ENCODE measurements at places on chromosomes 16 and 17.

DNA sequence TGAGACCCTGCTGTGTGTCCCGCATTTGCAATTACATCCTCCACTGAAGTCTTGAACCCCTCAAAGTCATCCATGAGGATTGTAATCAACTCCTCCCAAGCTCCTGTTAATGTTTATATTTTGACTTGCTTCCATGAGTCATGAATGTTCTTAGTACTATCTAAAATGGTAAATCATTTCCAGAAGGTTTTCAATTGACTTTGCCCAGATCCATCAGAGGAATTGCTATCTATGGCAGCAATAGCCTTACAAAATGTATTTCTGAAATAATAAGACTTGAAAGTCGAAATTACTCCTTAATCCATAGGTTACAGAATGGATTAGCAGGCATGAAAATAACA lies 2.5 kb upstream of the C16orf87 start:
- no peak for DNase-seq

GRCh38 chr17:16352303-16352666 lies 984 bp downstream of the CENPV start:
- DNase-seq = no peak

- DNase-seq = no peak
Measured at GRCh38 chr16:57371494-57372371, 557 bp upstream of the CX3CL1 start.

GRCh38 chr16:54816471-54816870 lies 114.2 kb upstream of the IRX5 start:
- no peak for DNase-seq

DNA sequence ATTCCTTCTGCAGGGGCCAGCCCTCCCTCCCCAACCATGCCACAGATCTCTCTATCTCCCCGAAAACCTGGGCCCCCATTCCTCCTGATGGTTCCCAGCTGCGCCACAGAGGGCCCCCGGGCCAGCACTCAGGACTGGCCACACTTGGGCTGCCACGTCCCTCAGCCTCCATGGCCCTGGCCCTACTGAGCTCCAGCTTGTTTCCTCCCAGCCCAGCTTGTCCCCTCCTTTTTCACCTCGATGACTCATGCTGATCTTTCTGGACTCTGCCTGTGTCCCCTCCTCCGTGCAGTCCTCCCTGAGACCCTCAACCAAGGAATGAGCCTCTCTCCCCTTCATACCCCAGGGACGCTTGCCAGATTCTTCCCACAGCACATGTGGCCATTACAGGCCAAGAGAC lies 10.9 kb upstream of the FAM83G start:
- no peak for DNase-seq

GRCh38 chr17:4301066-4301465 lies 37.3 kb upstream of the ANKFY1 start:
- DNase-seq = no peak

- no peak for DNase-seq
Measured at GRCh38 chr17:76354317-76354729, 607 bp upstream of the PRPSAP1 start.

- peak; percentile 63 for DNase-seq
Measured at GRCh38 chr16:84503751-84504395, 586 bp downstream of the MEAK7 start.

- DNase-seq = peak; percentile 71
Measured at GRCh38 chr17:45902892-45903346, 8.6 kb downstream of the MAPT start.

- DNase-seq = no peak
Measured at GRCh38 chr17:73645050-73645871, 1.0 kb upstream of the SDK2 start.

- no peak for DNase-seq
Measured at GRCh38 chr17:17784657-17785267, 52.0 kb downstream of the SREBF1 start.

- no peak for DNase-seq
Measured at GRCh38 chr16:12339686-12340085, 363.2 kb downstream of the SNX29 start.

- DNase-seq = no peak
Measured at GRCh38 chr17:74332763-74333283, 6.8 kb downstream of the KIF19 start.

DNA sequence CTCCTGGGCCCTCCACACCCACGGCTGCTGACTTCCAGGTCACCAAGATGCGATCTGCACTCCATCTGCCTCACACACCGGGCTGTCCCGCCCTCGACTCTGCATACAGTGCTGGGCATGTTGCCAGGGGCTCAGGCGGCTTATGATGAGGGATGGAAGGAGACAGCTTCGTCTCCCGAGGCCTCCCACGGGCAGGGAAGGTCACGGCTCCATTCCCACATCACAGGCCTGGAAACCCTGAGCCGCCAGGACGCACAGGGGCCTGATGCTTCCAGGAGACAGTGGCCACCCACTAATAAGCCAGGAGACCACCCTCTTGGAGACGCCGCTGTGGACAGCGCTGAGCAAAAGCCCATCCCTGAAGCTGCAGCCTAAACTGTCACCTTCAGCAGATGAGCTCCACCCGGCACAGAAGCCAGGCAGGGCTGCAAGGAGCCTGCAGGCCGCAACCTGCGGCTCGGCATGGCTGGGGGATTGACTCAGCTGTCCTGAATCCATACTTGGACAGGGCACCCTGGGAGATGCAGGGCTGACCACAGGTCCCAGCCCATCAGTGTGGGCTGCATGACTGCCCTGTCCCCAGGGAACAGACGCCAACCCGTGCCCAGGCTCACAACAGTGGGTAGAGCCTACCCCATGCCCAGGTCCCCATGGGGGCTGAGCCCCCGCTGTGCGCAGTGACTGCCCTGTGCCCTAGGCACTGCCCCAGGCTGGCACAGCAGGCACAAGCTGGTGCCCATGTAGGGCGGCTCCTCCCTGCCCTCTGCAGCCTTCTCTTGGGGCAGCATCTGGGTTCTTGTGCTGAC lies 34.4 kb downstream of the SLC7A5 start:
- no peak for DNase-seq

DNA sequence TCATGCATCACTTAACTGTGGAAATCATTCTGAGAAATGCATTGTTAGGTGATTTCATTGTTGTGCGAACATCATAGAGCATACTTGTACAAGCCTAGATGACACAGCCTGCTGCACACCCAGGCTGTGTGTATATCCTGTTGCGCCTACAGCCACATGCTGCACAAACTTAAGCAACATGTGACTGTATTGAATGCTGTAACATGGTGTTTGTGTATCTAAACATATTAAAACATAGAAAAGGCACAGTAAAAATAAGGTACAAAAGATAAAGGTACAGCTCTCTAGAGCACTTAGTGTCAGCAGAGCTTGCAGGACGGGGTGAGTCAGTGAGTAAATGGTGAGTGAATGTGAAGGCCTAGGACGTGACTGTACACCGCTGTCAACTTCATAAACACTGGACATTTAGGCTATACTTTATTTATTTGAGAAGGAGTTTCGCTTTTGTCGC lies 11.9 kb downstream of the FOXK2 start:
- DNase-seq = no peak
